ENCODE measurements at places on chromosomes 5 and 9.

DNA sequence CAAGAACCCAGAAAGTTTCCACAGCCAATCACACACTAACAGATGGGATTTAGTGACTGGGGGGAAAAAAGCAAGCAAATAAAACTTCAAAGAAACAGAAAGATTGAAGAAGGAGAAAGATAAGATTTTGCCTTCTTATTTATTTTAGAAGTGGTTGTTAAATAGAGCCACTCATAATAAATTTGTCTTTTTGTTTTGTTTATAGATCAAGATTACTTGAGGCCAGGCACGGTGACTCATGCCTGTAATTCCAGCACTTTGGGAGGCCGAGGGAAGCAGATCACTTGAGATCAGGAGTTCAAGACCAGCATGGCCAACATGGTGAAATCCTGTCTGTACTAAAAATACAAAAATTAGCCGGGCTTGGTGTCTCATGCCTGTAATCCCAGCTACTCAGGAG, 94.9 kb upstream of the RANBP3L start:
- DNase-seq, result no peak

- no peak for DNase-seq
Observed at GRCh38 chr5:179762079-179762780, 29.6 kb downstream of the MAML1 start.

DNA sequence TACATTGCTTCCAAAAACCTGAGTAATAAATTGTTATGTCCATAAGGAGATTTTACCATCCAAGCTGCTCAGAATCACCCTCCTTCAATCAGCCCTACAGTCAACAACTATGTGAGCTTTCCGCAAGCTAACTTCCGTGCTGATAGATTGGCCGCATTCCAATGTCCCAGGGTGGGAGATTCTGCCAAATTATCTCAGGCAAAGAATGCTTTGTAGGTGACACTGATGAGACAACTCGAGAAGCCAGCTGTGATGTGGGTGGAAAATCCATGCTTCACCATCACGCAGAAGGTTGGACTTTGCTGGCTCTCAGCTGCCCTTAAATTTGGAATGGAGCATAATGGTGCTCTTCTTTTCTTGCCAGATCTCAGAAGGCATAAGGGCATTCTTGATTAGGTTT, 44.9 kb upstream of the HCN1 start:
- DNase-seq, result no peak

DNA sequence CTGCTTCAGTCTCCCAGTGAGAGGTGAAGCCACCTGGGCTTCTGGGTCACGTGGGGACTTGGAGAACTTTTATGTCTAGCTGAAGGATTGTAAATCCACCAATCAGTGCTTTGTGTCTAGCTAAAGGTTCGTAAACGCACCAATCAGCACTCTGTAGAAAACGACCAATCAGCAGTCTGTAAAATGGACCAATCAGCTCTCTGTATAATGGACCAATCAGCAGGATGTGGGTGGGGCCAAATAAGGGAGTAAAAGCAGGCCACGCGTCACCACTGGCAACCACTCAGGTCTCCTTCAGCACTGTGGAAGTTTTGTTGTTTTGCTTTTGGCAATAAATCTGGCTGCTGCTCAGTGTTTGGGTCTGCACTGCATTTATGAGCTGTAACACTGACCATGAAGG, 69.1 kb upstream of the NREP start:
- no peak for DNase-seq

- no peak for DNase-seq
Observed at GRCh38 chr5:135592312-135593045, 13.7 kb upstream of the CXCL14 start.

DNA sequence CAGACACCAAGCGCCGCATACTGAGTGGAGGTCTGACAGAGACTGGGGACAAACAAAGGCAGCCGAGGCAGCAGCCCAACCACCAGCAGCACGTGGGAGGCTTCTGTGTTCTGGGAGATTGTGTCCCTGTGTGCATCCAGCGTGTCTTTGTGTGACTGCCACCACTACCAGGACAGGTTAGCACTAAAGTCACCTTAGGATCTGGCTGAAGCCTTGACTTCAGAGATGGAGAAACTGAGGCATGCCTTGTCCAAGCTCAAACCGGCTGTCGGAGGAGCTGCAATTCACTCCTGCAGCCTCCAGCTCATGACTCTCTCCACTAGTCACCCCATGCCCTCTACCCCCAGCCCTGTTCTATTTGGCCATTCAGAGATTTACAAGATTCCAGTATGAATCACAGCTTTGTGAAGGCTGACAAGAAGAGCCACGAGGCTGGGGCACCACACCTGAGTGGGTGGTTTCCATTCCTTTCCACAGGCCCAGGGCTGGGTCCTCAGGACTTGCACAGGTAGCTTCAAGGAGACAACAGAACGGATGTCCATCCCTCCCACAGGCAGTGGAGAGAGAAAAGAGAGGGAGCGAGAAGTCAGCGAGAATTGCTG, 69.3 kb downstream of the SHB start:
- peak; percentile 65 for DNase-seq

GRCh38 chr9:92188969-92189781, 74.0 kb upstream of the SPTLC1 start:
- DNase-seq, result no peak

- DNase-seq, result no peak
Observed at GRCh38 chr5:8601831-8602354, 732.9 kb downstream of the MTRR start.

DNA sequence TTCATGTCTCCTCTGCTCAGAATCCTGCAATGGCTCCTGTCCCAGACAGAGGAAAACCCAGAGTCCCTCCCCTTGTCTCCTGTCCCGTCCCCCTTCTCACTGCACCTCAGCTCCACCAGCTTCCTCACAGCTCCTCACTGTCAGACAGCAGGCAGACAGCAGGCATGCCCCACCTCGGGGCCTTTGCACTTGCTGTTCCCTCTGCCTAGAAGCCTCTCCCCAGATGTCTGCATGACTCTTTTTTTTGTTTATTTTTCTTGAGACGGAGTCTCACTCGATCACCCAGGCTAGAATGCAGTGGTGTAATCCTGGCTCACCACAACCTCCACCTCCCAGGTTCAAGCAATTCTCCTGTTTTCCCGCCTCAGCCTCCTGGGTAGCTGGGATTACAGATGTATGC, 8.8 kb upstream of the SLC6A7 start:
- no peak for DNase-seq

- no peak for DNase-seq
Observed at GRCh38 chr9:88049677-88050307, 75.5 kb upstream of the CDK20 start.

DNA sequence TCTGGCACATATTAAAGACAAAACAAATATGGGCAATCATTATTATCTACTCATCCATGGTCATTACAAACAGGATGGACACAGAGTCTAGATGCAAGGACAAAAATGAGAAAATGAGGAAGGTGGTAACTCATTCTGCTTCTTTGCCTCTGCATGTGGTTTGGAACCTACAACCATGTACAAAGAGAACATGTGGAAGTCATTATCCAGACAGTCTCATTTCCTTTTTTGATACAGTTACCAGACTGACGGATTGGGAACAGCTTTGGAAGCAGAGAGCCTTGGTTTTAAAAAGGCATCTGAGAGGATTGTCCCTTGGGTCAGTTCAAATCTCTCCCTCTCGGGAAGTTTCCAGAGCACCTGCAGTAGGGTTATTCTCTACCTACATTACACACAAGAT, 433.4 kb upstream of the TNC start:
- DNase-seq, result no peak

DNA sequence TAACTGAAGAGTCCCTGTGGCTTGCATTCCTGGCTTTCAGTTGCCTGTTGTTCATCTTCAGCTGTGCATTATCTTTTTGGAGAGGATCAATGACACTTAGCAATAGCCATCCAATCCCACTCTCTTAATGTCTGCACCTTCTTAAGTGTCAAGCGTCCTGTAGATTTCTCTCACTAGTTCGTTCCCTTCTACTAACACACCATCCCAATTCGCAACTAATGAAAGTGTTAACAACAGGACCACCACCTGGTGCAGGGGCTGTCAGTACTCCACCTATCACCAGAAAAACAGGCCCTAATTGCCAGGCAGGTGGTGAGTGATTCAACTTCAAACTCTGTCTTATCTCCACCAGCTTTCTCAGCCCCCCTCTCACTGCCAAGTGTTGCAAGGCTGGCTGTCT, 169.4 kb upstream of the EFNA5 start:
- no peak for DNase-seq

DNA sequence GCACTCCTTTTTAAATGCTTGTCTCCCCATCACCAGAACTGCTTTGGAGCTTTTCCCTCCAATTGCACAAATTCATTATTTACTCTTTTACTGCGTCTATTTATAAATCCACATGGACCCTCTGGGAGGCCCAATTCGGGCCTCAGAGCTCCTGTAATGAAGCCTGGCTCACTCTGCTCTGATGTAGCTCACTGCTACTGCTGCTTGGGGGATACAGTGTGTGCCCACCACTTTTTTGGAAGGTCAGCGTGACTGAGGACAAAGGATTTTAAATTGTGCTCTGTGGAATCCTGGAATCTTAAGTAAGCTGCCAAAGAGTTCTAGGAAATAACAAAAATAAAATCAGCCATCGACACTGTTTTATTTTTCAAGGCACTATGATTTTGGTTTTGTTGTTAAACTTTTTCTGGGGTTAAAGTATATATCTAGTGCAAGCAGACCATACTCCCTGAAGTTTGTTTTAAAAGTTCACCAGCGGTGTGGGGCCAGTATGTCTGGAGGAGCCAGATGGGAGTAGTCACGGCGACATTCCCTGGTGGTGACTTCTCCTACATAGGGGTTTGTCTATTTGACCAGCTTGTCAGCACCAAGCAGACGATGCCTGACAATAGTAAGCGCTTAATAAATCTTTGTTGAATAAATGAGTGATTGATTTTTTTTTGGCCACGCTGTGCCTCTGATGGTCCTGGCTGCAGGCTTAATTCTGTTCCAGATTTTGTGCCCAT, 142.8 kb downstream of the TMEM38B start:
- no peak for DNase-seq

- no peak for DNase-seq
Observed at GRCh38 chr9:77833561-77834429, 185.7 kb upstream of the GNA14 start.

DNA sequence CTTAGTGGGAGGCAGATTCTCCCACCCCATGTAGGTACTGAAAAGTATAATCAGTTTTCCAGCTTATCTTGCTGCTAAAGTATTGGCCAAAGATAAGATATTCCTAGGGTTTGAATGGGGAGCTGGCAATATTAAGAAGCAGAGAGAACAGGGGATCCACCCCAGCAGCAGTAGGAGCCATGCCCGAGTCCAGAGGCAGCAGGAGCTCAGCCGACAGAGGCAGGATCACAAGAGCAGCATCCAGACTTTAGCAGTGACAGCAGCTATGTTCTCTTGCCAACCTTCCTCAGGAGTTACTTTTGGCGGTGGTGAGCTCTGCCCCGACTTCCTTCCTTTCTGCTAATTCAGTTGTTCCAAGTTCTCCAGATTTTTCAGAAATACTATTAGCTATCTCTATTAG, 224.5 kb downstream of the GADD45G start:
- no peak for DNase-seq

DNA sequence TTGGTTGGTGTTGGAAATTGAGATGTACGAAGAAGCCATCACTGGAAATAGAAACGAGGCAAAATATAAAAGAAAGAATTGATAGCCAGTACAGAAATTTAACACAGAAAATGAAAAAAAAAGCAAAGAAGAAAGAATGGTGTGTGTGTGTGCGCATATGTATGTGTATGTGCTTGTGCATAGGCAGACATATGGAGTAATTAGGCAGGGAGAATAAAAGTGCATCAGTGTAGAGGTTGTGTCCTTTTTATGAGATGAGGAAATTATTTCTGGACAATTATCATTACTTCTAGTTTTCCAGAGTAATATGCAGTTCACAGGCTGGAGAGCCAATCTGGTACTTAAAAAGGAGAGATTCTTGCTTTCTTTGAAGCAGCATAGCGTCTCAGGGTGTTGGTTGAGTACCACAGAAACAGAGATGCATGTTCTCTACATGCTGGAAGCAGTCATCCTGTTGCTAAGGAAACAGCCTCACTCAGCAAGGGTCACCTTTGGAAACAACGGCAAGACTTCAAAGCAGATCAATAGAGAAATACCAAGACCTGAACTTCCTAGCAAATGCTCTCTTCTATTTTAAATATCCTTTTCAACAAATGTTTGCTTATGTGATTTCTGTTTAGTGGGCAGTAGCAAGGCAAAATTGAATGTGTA, 172.7 kb downstream of the TAF11L14 start:
- no peak for DNase-seq

DNA sequence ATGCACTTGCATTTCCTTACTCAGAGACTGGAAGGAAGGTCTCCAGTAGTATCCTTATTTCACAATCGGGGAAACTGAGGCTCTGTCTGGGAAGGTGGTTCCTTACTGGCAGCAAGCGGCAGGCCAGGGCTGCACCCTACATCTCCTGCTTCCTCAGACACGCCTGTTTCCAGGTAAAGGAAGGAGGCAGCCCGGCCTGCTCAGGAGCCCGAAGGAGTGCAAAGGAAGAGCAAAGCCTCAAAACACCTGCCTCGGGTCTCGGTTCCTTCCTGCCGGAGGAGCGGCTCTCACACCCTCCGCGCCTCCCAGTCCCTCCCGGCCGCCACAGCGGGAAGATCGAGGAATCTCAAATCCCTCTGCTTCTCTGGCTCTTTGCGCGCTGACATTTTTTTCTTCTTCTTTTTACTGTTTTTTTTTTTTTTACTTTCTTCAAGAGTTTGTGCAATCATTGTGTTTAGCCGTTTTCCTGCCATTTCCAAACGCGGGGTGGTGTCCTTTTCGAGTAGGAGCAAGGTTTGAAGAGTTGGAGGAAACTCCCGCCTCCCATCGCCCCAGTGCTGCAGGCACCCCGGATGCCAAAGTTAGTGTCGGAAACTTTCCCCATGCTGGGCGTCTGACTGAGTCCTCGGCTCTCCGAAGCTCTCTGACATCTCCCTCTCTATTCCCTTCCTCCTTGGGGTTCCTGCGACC, 1.0 kb downstream of the GGTA1 start:
- no peak for DNase-seq

GRCh38 chr5:77777281-77777892, 1.2 kb upstream of the TBCA start:
- peak; percentile 69 for DNase-seq

GRCh38 chr9:112007575-112008240, 111.1 kb downstream of the UGCG start:
- DNase-seq, result no peak

- no peak for DNase-seq
Observed at GRCh38 chr5:145220481-145220880, 614.7 kb downstream of the PRELID2 start.

- DNase-seq, result no peak
Observed at GRCh38 chr5:97049175-97049574, 93.2 kb downstream of the LIX1 start.

- DNase-seq, result peak; percentile 21
Observed at GRCh38 chr5:151318850-151319732, 15.5 kb upstream of the SLC36A3 start.

- no peak for DNase-seq
Observed at GRCh38 chr5:177396078-177396477, 4.4 kb downstream of the PFN3 start.

DNA sequence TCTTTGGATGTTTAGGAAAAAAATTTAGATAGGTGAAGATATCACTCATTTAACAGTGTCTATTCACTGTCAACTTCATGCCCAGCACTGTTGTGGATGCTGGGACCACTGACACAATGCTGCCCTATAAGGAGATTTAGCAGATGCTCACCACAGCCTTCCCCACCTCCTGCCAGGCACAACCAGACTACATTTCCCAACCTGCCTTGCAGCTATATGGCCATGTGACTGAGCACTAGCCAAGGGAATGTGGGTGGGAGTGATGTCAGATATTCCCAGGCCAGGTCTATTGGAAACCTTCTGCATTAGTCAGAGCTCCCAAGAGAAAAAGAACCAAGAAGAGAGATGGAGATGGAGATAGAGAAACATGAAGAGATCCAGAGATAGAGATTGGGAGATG, 302.6 kb upstream of the TAS2R1 start:
- DNase-seq, result peak; percentile 56
